ENCODE measurements at places on chromosomes 2 and 18.

DNA sequence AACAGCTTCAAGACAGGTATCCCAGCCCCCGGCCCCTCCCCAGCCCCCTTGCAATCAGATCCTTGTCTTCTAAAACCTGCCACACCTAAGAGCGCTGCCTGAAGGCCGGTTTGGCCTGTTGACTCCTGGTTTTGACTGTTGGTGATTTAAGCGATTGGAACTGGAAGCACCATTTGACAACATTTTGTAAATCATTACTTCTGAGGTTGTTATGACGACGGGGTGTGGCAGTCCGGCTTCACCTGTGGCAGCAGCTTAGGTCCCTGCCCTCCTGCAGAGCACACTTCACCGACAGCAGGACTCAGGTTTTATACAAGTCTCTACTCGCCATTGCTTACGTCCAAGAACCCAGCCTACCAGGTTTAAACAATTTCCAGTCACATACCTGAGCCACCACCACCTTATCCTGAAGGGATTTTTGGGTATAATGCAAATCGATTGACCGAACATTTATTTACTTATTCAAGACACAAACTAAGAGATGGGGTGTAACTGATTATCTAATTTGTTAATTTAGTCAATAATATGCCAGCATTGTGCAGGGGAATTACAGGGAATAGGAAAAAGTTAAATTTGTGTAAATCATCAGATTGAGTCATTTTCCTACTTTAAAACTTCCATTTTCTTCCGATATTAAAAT, 707 bp upstream of the DGUOK start:
- DNase-seq, result no peak

DNA sequence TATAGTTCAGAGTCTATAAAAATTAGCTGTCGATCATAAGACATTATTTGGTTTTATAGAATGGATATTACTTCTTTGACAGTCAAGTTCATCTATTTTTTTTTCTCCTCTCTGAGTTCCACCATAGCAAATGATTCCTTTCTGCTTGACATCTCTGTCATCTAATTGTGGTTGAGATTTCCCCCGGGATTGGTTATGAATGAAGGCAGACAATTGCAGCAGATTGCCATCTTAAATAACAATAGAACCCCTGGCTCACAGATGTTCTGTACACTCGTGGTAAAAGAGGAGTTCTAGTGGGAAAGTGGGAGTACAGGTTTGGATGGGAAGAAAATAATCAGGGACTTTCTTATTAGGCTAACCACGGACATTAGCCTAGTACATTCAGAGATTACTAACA, 292.1 kb upstream of the NRXN1 start:
- DNase-seq, result no peak

GRCh38 chr18:21735452-21736015, 5.1 kb upstream of the MIB1 start:
- DNase-seq, result no peak

- DNase-seq, result no peak
Measured at GRCh38 chr2:241132538-241133435, 16.5 kb downstream of the PASK start.

- DNase-seq, result no peak
Measured at GRCh38 chr2:15810477-15811150, 129.7 kb upstream of the MYCN start.

- peak; percentile 38 for DNase-seq
Measured at GRCh38 chr18:40926679-40927078, 1028.4 kb upstream of the PIK3C3 start.

- DNase-seq, result no peak
Measured at GRCh38 chr18:74183130-74183529, 34.8 kb downstream of the TIMM21 start.

All from fibroblast of skin of left biceps (primary cell).